Vagina (tissue), 2 donors: ENCODE measurements at places on chromosomes 7 and 10.

GRCh38 chr7:132783824-132784223 lies 207.6 kb upstream of the PLXNA4 start:
- H3K27me3 ChIP-seq, result no peaks in the 10 kb centered on the region
- no peak for DNase-seq
- H3K27ac ChIP-seq, result no peak overlapping the region
- no peaks in the 10 kb centered on the region for H3K4me1 ChIP-seq
- no peaks in the 10 kb centered on the region for H3K36me3 ChIP-seq

- no peaks in the 10 kb centered on the region for H3K27me3 ChIP-seq
- no peak overlapping the region for H3K27ac ChIP-seq
- H3K4me3 ChIP-seq, result no peak overlapping the region
- DNase-seq, result no peak
These were observed 78.9 kb downstream of the ADAM12 start for GRCh38 chr10:126309228-126309883.

GRCh38 chr10:122490786-122491680 lies 29.7 kb downstream of the HTRA1 start:
- DNase-seq, result no peak
- H3K36me3 ChIP-seq, result no peaks in the 10 kb centered on the region
- H3K27ac ChIP-seq, result peak overlapping the region; percentile 81
- no peak overlapping the region for H3K4me3 ChIP-seq
- H3K4me1 ChIP-seq, result peaks cover 66% of the 10 kb centered on the region

GRCh38 chr10:71268758-71269157 lies 50.3 kb upstream of the SLC29A3 start:
- H3K27me3 ChIP-seq, result no peaks in the 10 kb centered on the region
- H3K36me3 ChIP-seq, result no peaks in the 10 kb centered on the region
- H3K4me1 ChIP-seq, result peaks cover 29% of the 10 kb centered on the region

DNA sequence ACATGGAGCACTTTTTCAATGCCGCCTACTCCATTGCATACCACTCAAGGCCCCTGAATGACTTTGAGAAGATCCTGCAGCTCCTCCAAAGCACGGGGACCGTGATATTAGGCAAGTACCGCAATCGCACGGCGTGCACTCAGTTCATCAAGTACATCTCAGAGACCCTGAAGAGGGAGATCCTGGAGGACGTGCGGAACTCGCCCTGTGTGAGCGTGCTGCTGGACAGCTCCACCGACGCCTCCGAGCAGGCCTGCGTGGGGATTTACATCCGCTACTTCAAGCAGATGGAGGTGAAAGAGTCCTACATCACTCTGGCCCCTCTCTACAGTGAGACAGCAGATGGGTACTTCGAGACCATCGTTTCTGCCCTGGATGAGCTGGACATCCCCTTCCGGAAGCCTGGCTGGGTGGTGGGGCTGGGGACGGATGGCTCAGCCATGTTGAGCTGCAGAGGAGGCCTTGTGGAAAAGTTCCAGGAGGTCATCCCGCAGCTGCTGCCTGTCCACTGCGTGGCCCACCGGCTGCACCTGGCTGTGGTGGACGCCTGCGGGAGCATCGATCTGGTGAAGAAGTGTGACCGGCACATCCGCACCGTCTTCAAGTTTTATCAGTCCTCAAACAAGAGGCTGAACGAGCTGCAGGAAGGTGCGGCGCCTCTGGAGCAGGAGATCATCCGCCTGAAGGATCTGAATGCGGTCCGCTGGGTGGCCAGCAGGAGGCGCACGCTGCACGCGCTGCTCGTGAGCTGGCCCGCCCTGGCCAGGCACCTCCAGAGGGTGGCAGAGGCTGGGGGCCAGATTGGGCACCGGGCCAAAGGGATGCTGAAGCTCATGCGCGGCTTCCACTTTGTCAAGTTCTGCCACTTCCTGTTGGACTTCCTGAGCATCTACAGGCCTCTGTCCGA lies 12.7 kb upstream of the ATP6V0E2 start:
- H3K27me3 ChIP-seq, result no peaks in the 10 kb centered on the region
- no peaks in the 10 kb centered on the region for H3K36me3 ChIP-seq
- DNase-seq, result no peak
- no peaks in the 10 kb centered on the region for H3K4me1 ChIP-seq

- DNase-seq, result no peak
- no peaks in the 10 kb centered on the region for H3K36me3 ChIP-seq
- H3K4me3 ChIP-seq, result no peak overlapping the region
- H3K27ac ChIP-seq, result no peak overlapping the region
- peaks cover 18% of the 10 kb centered on the region for H3K4me1 ChIP-seq
These were observed 635.7 kb upstream of the ANKRD30A start for GRCh38 chr10:36489611-36490228.

DNA sequence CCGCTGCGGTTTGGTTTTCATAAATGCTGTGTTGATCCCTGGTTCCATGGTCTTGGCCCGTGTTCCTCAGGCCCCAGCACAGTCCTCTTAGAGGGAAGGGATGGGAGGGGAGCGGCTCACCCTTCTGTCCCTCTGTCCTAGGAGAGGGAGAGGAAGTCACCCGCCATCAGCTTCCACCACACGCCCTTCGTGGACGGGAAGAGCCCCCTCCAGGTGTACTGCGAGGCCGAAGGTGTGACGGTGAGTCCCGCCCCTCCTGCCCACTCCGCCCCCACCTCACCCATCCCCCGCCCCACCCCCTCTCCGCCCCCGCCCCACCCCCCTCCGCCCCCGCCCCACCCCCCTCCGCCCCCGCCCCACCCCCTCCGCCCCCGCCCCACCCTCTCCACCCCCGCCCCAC lies 37.5 kb upstream of the DPYSL4 start:
- DNase-seq, result no peak
- H3K36me3 ChIP-seq, result no peaks in the 10 kb centered on the region
- H3K4me1 ChIP-seq, result no peaks in the 10 kb centered on the region
- H3K4me3 ChIP-seq, result no peak overlapping the region
- H3K27ac ChIP-seq, result no peak overlapping the region

GRCh38 chr10:70578371-70578947 lies 24.1 kb downstream of the PRF1 start:
- H3K27ac ChIP-seq, result no peak overlapping the region
- H3K36me3 ChIP-seq, result no peaks in the 10 kb centered on the region
- H3K27me3 ChIP-seq, result no peaks in the 10 kb centered on the region
- H3K4me1 ChIP-seq, result peaks cover 17% of the 10 kb centered on the region
- H3K4me3 ChIP-seq, result no peak overlapping the region

GRCh38 chr7:84025332-84025927 lies 169.2 kb downstream of the SEMA3A start:
- no peaks in the 10 kb centered on the region for H3K4me1 ChIP-seq
- H3K36me3 ChIP-seq, result no peaks in the 10 kb centered on the region
- H3K27ac ChIP-seq, result no peak overlapping the region
- no peak for DNase-seq

DNA sequence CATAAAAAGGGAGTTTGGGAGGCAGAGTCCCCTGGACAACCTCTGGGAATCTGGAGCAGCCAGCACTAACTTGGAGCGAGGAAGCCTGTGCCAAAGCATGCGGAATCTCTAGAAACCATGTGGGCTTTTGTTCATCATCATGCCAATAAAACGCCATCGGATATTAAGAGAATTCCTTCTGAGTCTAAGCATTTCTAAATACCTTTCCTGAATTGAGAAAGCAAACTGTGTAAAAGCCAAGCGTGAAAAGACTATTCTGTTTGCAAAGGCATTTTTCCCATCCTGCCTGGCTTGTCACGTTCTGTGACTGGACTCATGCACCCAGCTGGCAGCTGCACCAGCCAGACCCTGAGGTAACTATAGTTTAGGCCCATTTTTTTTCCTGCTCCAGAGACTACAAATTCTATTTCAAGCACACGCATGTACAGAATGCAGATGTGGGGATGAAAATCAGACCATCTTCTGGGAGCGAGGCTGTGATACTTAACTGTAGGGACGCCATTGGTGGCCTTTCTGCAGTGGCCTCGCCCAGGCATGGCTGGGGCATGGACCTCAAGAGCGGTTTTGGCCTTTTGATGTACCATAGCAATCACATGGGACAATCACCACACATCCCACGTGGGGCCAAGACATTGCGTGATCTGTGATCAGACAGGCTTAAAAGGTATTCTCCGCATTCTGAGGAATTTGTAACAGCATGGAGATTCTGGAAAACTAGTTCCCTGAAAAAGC lies 218.9 kb downstream of the KIAA1217 start:
- no peak overlapping the region for H3K4me3 ChIP-seq
- H3K27me3 ChIP-seq, result no peaks in the 10 kb centered on the region
- no peak for DNase-seq
- H3K36me3 ChIP-seq, result no peaks in the 10 kb centered on the region

DNA sequence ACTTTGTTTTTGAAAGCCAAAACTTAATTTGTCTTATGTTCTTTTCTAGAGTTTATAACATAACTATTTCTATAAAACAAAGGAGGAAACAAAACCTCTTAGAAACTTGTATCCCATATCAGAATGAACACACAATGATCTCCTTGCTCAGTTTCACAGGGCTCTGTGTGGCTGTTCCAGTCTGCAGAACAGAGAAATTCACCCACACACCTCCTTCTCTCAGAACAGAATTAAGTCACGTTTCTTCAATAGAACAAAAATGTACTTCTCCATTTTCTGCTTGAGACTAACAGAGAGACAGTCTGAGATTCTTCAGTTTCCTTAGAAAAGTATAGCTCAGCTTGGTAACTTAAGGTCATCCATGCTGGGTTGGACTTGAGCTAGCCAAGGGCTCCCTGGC lies 15.8 kb upstream of the DOCK1 start:
- H3K4me3 ChIP-seq, result no peak overlapping the region
- H3K36me3 ChIP-seq, result no peaks in the 10 kb centered on the region
- DNase-seq, result no peak
- no peaks in the 10 kb centered on the region for H3K4me1 ChIP-seq
- no peaks in the 10 kb centered on the region for H3K27me3 ChIP-seq
- no peak overlapping the region for H3K27ac ChIP-seq

DNA sequence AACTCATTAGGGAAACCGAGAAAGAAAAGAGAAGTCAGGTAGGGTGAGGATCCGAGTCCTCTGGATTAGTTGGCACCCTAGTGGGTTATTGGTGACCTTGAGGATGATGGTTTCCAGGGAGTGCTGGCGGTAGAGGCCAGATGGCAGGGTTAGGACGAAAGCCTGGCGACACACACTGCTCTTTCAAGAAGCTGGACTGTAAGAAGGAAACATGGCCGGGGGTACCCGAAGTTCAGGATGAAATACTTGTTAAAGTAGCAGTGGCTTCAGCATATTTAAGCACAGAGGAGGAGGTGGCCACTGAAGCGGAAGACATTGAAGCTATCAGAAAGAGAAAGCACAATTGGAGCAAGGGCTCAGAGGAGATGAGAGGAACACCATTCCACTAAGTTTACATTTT lies 224.6 kb downstream of the RELN start:
- no peaks in the 10 kb centered on the region for H3K4me1 ChIP-seq
- H3K27me3 ChIP-seq, result no peaks in the 10 kb centered on the region
- H3K36me3 ChIP-seq, result no peaks in the 10 kb centered on the region
- no peak overlapping the region for H3K27ac ChIP-seq
- no peak for DNase-seq

- H3K4me1 ChIP-seq, result no peaks in the 10 kb centered on the region
- DNase-seq, result no peak
- H3K27ac ChIP-seq, result no peak overlapping the region
- H3K36me3 ChIP-seq, result no peaks in the 10 kb centered on the region
These were observed 315.0 kb downstream of the IPMK start for GRCh38 chr10:57952741-57953140.

DNA sequence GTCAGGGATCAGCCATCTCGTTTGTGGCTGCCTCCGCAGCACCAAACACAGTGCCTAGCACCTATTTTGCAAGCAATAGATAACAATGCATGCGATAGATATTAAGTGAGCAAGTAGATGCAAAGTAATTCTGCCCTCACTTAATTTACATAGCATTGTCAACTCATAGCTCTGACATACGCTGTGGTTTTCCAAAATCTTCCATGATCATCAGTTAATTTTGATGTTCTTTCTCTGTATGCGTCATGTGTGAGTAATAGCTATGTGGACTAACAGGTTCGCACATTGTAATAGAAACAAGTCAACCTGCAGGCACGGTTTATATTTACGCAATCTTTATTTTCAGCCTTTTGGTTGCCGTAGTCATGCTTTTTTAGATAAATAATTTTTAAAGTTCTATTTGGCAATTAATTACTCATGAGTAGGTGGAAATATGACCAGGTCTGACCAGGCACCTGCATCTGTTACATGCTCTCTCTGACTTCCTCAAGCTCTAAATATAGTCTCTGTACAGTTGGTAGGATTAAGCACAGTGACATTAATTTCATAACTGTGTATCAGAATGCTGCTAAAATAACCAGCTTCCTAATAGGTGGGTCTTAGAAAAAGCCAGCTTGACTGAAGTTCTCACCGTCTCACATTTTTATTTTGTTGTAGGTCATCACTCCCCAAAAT lies 13.3 kb downstream of the MAP3K8 start:
- no peak overlapping the region for H3K4me3 ChIP-seq
- no peak for DNase-seq
- no peak overlapping the region for H3K27ac ChIP-seq
- no peaks in the 10 kb centered on the region for H3K27me3 ChIP-seq

- H3K4me1 ChIP-seq, result no peaks in the 10 kb centered on the region
- no peaks in the 10 kb centered on the region for H3K27me3 ChIP-seq
- no peak overlapping the region for H3K4me3 ChIP-seq
- no peaks in the 10 kb centered on the region for H3K36me3 ChIP-seq
- H3K27ac ChIP-seq, result no peak overlapping the region
- no peak for DNase-seq
These were observed 585.8 kb downstream of the LRMDA start for GRCh38 chr10:76017026-76017732.

DNA sequence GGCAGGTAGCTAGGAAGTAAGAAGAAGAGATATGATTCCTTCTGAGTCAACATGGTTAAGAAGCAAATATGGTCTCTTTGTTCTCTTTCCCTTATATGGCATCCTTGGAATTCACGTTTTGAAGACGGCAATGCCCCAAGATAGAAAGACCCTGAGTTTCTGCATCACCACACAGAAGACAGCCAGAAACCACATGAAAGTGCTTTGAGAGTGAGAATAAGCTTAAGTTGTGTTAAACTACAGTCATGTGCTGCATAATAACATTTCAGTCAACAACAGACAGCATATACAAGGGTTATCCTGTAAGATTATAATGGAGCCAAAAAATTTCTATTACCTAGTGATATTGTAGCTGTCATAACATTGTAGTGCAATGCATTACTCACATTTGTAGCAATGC lies 89.9 kb upstream of the STEAP1 start:
- H3K27ac ChIP-seq, result no peak overlapping the region
- H3K27me3 ChIP-seq, result no peaks in the 10 kb centered on the region
- no peaks in the 10 kb centered on the region for H3K4me1 ChIP-seq
- no peak overlapping the region for H3K4me3 ChIP-seq
- H3K36me3 ChIP-seq, result no peaks in the 10 kb centered on the region

- H3K27ac ChIP-seq, result no peak overlapping the region
- DNase-seq, result no peak
- no peaks in the 10 kb centered on the region for H3K36me3 ChIP-seq
- no peaks in the 10 kb centered on the region for H3K27me3 ChIP-seq
- no peaks in the 10 kb centered on the region for H3K4me1 ChIP-seq
- no peak overlapping the region for H3K4me3 ChIP-seq
These were observed 2.4 kb downstream of the PKD2L1 start for GRCh38 chr10:100327718-100328009.

DNA sequence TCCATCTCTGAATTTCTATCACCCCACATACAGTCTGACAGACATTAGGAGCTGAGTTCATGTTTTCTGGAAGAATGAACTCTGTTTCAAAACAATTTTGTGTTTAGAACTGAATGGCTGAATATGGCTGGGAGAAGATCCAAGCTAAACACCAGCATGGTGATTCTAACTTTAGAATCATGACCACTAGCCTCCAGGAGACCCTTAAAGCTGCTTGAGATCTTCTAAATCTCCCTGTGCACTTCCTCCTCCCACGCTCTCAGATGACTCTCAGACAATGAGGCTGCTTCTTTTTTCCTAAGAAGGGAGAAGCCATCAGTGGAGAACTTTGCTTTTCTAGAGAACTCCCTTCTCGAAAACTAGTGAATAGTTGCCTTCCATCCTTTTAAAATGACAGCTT lies 711.2 kb downstream of the GRID1 start:
- DNase-seq, result no peak
- H3K27me3 ChIP-seq, result no peaks in the 10 kb centered on the region
- H3K4me1 ChIP-seq, result no peaks in the 10 kb centered on the region
- H3K4me3 ChIP-seq, result no peak overlapping the region
